ENCODE measurements at places on chromosomes 12 and 14. TPM values are rescaled to one million over a fixed set of nuclear protein-coding genes. Genes with fewer than 3 reads are reported as not detected.

- no peaks in the 10 kb centered on the region for H3K27me3 ChIP-seq
- no peak overlapping the region for H3K27ac ChIP-seq
- H3K4me3 ChIP-seq = no peak overlapping the region
- no peak for DNase-seq
Measured at GRCh38 chr12:28027328-28027727, 54.8 kb upstream of the PTHLH start.

- no peak overlapping the region for H3K27ac ChIP-seq
- no peak for DNase-seq
- no peaks in the 10 kb centered on the region for H3K4me1 ChIP-seq
- no peaks in the 10 kb centered on the region for H3K27me3 ChIP-seq
- no peak overlapping the region for H3K4me3 ChIP-seq
Measured at GRCh38 chr12:21369141-21369980, 3.3 kb upstream of the IAPP start.

- H3K4me3 ChIP-seq = no peak overlapping the region
- H3K36me3 ChIP-seq = no peaks in the 10 kb centered on the region
- no peaks in the 10 kb centered on the region for H3K27me3 ChIP-seq
- no peak for DNase-seq
- H3K4me1 ChIP-seq = no peaks in the 10 kb centered on the region
Measured at GRCh38 chr12:2346416-2346815, 293.6 kb downstream of the CACNA1C start.

- no peaks in the 10 kb centered on the region for H3K4me1 ChIP-seq
- DNase-seq = no peak
- no peaks in the 10 kb centered on the region for H3K27me3 ChIP-seq
- no peak overlapping the region for H3K4me3 ChIP-seq
Measured at GRCh38 chr14:21467616-21468015, 9.1 kb downstream of the RAB2B start.

GRCh38 chr12:76236640-76237039 lies 111.6 kb downstream of the BBS10 start:
- H3K27ac ChIP-seq = no peak overlapping the region
- H3K4me3 ChIP-seq = no peak overlapping the region
- H3K4me1 ChIP-seq = no peaks in the 10 kb centered on the region
- H3K27me3 ChIP-seq = no peaks in the 10 kb centered on the region
- H3K36me3 ChIP-seq = no peaks in the 10 kb centered on the region

DNA sequence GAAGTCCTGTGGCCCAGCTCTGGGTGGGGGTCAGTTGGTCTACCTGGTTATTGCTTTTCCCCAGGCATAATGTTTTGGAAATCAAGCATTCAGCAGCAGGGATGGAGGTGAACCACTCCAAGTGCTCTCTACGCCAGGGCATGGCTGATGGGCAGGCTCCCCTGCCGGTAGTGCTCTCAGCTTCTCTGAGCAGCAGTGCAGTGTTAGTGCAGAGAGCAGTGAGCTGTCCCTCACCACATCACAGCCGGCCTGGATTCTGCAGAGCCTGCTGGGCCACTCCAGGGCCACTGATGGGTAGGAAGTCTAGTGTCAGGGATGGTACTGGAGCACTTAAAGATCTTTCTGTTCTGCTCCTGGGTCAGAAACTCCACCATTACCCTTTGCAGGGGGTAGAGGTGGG lies 151.1 kb downstream of the CALM1 start:
- no peaks in the 10 kb centered on the region for H3K36me3 ChIP-seq
- no peak for DNase-seq
- no peak overlapping the region for H3K4me3 ChIP-seq
- no peaks in the 10 kb centered on the region for H3K27me3 ChIP-seq

Gene M6PR
- total RNA-seq = 149 TPM

Gene OVCH1
- 0.64 TPM for total RNA-seq

Gene DACT1
- 5.0 TPM for total RNA-seq
